ENCODE measurements at places on chromosomes 12 and 14.

DNA sequence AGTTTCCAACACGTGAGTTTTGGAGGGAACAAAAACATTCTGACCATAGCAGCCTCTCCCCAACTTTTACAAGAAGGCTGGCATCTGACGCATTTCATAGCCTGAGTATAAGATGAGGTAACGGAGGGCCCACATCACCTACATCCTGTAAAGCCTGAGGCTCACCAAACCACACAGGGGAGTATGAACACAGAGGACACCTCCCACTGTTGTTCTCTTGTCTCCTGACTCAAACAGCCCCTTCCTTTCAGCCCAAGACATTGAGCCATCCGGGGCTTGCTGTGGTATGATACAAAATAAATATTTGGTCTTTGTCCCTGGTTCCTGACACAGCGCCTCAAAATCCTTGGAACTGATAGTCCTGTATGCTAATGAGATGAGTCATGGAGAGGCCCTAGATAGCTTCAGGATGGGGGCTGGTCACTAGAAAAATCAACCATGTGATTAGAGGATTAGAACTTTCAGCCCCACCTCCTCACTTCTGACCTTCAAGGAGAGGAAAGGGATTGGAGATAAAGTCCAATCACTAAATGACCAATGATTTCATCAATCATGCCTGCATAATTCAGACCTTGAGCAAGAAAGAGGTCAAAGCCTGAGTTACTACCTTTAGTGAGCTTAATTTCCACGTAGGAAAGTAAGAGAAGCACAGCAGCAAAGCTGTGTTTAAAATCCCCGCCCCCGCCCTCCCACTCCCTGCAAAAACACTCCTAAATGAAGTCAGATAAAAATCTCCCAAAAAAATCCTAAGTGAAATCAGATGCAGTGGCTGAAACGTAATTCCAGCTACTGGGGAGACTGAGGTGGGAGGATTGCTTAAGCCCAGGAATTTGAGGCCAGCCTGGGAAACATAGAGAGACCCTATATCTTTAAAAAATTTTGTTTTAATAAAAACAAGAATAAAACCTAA, 236.4 kb downstream of the PCNX1 start:
- no peak for DNase-seq

- DNase-seq, result no peak
Measured at GRCh38 chr12:129570796-129571400, 332.9 kb downstream of the TMEM132D start.

- no peak for DNase-seq
Measured at GRCh38 chr12:61860451-61860850, 399.8 kb upstream of the USP15 start.

GRCh38 chr14:30287579-30288445, 271.1 kb upstream of the G2E3 start:
- DNase-seq, result no peak

- no peak for DNase-seq
Measured at GRCh38 chr12:124916374-124917134, 2.1 kb upstream of the UBC start.

GRCh38 chr14:90319634-90320541, 11.9 kb downstream of the NRDE2 start:
- DNase-seq, result no peak

DNA sequence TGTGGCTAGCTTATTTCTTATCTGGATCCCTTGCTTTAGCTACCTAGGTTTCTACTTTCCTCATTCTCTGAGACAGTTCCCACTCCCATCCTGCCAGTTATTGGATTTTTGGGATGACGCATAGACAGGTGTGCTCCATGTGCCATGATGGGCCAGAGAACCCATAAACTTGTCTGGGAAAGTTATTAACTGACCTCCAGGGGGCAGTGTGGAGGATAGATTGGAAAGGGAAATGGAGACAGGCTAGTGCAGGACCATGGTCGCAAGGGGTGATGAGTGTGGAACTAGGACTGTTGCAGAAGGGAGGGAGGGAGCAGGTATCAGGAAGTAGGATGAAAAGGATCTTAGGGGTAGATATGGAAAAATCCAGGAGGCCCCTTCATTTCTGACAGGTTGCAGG, 80.3 kb downstream of the ESRRB start:
- DNase-seq, result no peak

- DNase-seq, result no peak
Measured at GRCh38 chr14:105059035-105059924, 6.0 kb downstream of the GPR132 start.

GRCh38 chr12:79156846-79157463, 292.4 kb downstream of the SYT1 start:
- no peak for DNase-seq

DNA sequence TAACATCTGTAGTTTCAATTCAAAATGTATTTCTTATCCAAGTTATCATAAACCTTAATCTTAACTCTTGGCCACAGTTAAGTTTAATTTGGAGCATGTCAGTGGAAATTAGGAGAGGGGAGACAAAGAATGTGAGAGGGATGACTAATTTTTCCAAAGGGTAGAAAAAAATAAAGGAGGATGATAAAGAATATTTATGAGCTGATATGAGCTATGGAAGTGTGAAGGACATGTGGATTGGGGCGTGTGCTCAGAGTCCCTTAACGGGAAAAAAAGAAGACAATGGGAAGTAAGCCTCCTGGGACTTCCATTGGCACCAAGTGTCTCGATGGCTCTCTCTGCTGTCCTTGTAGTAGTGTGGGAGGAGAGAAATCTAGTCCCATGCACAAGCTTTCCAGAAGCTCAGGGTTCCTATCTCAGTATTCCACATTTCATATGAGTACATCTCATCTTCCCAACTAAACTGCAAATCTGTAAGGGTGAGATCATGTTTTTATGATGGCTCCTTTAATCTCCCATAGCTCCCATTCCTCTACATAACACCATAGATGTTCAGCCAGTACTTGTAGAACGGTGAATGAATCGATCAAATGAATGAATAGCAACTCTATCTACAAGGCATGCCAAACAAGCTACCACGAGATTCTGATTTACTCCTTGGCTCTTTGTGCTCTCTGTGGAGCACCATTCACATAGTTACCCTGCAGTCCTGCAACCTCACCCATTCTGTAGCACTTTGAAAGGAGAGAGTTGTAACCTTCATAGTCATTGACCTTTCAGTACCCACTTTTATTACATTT, 27.4 kb downstream of the BCL2L14 start:
- no peak for DNase-seq

DNA sequence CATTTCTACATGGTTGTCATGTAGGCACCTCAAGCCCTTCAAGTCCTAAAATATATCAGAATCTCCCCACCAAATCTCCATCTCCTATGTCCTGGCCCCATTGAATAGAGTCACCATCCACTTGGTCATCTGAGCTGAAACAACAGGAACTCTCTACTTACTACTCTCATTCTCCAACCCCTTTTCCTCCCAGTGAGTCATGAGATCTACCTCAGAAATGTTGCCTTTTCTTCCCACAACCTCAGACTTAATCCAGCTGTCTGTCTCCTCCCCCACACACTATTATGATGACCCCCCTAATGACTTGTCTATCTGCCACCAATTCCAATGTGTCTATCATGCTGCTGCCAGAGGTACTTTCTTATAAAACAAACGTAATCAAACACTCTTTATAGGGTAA, 72.3 kb upstream of the TMEM263 start:
- DNase-seq, result no peak

- DNase-seq, result no peak
Measured at GRCh38 chr12:78802593-78802992, 62.0 kb upstream of the SYT1 start.

GRCh38 chr12:93776581-93777018, 99.4 kb downstream of the CRADD start:
- no peak for DNase-seq

GRCh38 chr12:109617491-109617890, 43.9 kb downstream of the MVK start:
- no peak for DNase-seq

DNA sequence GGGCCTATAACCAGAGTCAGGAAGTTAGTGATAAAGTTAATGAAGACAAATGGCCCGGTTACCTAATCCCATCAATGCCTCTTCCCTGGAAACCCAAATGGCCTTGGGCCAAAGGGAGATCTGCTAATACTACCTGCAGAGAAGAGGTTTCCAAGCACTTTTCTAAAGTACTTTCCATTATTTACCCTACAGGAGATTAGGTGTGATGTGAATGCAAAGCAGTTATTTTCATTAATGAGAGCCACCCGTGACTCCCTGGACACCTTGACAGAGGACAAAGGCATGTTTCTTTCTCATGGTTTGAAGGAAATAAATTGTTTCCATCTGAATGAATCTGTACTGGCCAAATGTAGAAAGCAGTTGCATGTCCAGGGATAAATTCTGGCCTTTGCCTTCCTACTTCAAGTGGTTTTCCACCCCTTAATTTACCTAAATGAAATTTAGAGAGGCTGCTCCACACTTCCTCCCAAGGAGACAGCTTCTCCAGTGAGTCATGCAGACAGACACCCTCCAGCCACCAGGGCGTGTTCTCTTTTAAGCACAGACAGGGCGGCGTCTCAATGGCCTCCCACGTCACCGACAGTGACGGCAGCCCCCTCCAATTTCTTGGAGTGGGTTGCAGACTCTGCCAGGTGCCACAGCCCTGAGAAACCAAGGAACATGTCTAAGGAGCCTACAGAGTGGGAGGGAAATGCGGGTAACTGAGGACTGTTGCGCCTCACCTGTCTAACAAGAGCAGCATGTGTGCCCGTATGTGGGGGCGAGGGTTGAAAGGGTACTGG, 43.9 kb upstream of the GNPNAT1 start:
- no peak for DNase-seq
